Central memory CD4-positive, alpha-beta T cell (primary cell): ENCODE measurements at places on chromosomes 2 and 18.

DNA sequence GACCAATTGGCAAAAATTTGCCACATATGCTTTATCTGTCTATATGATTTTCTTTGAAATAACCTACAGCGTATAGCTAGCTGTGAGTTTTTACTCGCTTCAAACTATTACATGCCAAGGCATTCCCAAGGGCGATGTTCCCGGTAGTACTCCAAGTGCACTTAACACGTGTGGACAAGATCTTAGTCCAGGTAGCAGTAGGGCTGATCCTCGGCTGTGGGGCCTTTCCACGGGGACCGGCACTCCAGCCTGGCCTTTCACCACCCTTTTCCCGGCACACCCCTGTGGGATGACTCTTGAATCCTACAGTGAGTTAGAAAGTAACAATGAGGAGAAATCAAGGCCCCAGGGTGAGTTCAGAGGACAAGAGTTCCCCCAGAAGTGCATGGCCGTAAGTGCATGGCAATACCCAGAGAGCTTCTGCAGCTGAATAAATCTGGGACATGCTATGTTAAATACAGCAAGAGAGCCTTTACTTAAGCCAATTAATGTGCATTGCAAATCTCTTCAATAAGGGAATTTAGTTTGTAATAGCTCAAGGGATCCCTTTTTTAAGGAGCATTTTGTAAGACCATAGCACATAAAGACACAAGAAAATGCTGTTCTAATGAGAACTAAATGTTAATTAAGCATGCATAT lies 26.4 kb downstream of the CHMP1B start:
- no peak for DNase-seq

DNA sequence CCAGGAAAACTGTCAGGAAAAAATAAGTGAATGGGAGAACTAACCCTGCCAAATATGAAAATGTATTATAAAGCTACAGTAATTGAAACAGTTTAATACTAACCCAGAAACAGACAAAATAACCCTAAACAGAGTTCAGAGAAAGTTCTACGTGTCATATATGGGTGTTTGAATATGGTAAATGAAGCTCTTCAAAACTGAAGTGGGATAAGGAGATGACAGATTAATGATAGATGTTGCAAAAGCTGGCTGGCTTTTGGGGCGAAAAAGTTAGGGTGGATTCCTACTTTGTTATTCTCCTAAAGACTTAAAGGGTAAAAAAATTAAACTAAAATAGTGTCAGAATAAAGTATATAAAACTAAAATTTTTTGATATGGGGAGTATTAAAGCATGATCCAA lies 101.8 kb upstream of the ARL5A start:
- DNase-seq = no peak

DNA sequence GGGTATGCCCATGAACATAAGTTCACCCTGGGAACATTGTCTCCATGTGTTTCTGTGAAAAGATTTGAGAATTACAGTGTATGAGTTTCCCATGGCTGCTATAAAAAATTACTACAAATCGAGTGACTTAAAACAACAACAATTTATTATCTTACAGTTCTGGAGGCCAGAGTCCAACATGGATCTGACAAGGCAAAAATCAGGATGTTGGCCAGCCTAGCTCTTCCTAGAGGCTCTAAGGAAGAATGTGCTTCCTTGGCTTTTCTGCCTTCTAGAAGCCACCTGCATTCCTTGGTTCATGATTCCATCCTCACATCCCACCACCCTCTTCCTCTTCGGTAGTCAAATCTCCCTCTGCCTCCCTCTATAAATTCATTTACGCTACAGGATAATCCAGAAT lies 38.6 kb downstream of the FAM124B start:
- no peak for DNase-seq

DNA sequence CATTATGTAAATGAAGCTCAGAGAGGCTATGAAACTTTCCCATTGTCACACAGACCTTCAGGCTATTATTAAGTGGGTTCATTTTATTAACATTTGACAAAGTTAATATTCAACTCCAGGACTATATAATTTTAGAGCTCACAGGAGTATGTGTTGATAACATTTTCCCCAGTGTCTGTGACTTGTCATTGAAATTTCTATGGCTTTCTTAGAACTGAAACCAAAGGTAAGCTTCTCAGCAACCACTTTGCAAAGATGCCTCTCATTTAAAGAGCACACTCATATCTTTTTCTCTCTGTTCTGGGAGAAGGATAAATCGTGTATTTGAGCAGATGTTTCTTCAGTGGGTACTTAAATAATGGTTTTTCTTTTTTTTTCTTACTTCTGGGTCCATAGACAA lies 61.8 kb upstream of the LHCGR start:
- no peak for DNase-seq

- no peak for DNase-seq
Observed at GRCh38 chr2:181957668-181958067, 28.0 kb upstream of the PPP1R1C start.

- DNase-seq = no peak
Observed at GRCh38 chr2:134782792-134783191, 55.6 kb upstream of the ACMSD start.

GRCh38 chr18:10296491-10296890 lies 157.9 kb upstream of the APCDD1 start:
- no peak for DNase-seq

GRCh38 chr2:55961318-55961911 lies 37.8 kb upstream of the EFEMP1 start:
- no peak for DNase-seq

DNA sequence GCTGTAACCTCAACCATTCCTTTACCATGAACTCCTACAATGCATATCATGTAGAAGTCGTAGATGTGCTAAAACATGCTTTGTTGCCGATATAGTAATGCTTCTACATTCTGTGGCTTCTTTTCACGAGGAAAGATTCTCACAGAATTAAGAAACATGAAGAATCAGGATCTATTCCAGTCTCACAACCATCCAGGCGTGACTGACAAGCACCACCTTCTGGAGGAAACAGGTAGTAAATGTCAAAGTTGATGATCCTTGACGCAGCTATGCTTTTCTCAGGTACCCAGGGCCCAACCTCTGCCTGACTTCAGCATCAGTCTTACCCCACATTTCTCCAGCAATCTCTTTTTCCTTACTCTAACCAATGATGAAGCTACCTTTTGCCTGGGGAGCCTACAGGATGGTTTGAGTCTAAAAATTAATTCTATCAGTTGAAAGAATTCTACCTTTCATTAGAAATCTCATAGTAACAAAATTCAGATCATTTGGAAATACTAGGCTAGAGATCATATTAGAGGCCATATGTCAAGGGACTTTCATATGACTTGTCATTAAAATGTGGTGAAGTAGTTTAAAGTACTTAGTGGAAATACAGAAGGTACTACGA lies 123.3 kb upstream of the RND3 start:
- DNase-seq = no peak

DNA sequence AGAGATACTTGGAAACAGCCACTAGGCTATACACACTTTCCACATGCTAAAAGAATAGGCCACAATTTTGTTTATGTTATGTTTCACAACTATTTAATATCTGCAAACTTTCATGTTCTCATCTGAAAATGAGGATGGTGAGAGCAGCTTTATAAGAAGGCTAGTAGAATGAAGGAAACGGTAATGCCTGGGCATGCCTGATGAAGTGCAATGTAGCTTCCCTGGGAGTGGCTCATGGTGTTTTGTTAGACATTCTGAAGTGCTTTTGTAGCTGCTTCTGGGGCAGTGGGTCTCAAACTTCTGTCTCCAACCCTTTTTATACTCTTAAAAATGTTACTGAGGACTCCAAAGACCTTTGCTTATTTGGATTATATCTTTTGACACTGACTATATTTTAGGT lies 193.3 kb upstream of the VWC2L start:
- DNase-seq = no peak

- DNase-seq = no peak
Observed at GRCh38 chr2:189176516-189176915, 3.0 kb downstream of the COL5A2 start.

DNA sequence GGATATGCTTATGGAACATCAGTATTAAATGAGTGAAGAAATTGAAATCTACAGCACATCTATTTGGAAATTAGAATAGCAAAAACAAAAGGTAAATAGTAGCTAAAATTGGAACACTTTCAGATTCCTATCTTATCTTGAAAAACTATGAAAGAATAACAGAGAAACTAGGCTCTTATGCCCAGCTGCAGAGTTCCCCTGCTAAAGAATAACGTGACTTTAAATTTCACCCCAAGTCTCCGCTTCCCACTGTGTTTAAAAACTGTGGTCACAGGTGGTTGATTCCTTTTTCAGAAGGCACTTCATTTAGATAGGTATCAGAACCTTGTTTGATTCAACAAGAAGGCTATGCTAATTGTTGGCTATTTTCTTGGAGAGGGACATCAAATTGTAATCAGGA lies 30.1 kb downstream of the ARHGAP28 start:
- no peak for DNase-seq

GRCh38 chr2:56008661-56009431 lies 85.3 kb upstream of the EFEMP1 start:
- DNase-seq = no peak

GRCh38 chr2:147433822-147434221 lies 411.0 kb upstream of the ACVR2A start:
- no peak for DNase-seq

DNA sequence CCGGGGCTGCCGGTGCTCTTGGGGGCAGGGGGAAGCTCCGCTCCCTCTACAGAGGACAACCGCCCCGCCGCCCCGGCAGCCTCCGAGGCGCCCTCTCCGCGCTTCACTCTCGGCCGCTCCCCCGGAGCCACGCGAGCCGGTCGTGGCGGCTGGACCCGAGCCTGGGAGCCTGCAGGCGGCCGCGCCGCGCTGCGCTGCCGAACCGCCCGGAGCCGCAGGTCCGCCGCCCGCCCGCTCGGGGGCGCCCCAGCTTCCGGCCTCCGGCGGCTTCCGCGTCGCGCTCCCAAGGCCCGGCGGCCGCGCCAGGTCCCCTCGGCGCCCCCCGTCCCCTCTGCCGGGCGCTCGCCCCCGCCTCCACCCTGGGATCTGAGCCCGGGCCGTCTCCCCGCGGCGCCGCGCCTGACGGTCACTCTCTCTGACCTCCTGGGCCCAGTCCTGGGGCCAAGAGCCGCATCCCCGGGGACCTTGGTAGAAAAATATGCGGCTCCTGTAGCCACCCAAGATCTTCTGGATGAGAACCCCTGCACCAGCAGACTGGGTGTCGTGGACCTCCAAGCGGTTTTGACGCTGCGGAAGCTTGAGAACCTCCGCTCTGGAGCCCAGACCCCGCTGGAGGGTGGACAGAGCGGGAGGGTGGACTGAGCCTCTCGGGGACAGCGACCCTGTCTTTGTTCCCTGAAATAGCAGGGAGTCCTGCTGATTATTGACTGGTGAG lies 44.3 kb downstream of the SERTAD2 start:
- DNase-seq = peak; percentile 65

DNA sequence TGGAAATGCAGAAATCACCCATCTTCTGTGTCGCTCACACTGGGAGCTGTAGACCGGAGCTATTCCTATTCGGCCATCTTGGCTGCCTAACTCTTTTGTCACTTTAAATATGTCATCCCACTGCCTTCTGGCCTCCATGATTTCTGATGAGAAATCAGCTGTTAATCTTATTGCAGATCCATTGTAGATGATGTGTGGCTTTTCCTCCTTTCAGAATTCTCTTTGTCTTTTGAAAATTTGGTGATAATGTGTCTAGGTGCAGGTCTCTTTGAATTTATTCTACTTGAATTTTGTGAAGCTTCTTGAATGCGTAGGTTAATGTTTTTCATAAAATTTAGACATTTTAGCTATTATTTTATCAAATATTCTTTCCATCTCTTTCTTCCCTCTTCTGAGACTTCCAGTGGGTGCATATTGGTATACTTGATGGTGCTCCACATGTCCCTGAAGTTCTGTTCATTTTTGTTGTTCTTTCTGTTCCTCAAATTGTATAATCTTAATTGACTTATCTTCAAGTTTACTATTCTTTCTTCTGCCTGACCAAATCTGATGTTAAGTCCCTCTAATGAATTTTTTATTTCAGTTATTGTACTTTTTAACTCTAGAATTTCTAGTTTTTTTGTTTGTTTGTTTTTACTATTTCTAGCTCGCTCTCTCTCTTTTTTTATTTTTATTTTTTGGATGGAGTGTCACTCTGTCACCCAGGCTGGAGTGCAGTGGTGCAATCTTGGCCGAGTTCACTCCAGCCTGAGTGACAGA lies 90.8 kb upstream of the DLX2 start:
- no peak for DNase-seq

DNA sequence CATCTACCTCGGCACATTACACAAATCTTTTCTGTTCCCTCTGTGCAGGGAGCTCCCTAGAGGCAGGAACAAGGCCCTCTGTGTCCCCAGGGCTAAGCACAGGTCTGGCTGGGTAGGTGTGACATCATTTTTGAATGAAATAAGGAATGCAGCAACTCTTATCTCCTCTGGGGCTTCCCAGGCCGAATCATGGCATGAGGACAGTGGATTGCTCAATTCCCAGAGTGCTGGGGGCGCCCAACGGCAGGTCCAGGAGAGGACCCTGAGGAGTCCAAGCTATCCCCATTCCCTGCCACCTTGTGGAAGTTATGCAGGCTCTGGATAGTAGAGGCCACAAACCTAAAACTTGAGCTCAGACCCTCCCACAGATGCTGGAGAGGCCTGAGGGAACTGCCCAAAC lies 158.0 kb upstream of the RAB6C start:
- DNase-seq = no peak

DNA sequence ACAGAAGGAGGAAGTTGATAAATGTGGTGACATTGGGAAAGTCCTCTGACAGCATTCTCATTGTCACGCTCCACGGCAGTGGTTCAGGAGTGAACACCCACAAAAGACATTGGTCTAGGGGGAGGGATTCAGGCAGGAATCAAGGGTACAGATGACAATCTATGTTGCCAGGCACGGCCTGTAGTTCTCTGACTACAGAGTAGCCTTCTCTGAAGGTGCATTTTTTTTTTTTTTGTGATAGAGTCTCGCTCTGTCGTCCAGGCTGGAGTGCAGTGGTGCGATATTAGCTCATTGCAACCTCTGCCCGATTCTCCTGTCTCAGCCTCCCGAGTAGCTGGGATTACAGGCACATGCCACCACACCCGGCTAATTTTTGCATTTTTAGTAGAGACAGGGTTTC lies 7.4 kb upstream of the MOB1A start:
- DNase-seq = peak; percentile 59
